Body of pancreas (tissue), 4 donors: ENCODE measurements at places on chromosomes 1 and 21.

DNA sequence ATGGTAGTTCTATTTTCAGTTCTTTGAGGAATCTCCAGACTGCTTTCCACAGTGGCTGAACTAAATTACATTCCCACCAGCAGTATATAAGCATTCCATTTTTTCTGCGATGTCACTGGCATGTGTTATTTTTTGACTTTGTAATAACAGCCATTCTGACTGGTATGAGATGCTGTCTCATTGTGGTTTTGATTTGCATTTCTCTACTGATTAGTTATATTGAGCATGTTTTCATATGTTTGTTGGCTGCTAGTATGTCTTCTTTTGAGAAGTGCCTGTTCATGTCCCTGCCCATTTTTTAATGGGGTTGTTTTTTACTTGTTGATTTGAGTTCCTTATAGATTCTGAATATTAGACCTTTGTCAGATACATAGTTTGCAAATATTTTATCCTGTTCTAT is 87.9 kb downstream of the RPS6KC1 start:
- DNase-seq: no peak

GRCh38 chr1:247370786-247371732 is 39.4 kb upstream of the ZNF496 start:
- peak; percentile 18 for DNase-seq

DNA sequence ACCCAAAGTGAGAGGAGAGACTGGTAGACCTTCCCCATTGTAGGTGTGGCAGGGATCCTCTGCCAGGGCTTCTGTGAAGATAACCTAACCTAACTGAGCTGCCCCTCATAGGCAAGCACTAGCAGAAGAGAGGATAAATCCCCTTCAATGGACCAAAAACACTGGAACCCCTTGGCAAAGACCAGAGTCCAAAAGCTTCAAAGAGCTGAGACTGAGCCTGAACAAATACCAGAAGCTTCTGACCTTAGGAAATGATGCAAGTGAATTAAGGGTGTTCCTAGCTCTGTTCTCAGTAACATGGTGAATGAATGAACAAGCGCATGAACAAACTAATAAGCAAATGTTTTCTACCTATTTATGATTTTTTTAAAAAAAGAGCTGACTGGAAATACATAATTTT is 123.2 kb downstream of the RRAGC start:
- no peak for DNase-seq

DNA sequence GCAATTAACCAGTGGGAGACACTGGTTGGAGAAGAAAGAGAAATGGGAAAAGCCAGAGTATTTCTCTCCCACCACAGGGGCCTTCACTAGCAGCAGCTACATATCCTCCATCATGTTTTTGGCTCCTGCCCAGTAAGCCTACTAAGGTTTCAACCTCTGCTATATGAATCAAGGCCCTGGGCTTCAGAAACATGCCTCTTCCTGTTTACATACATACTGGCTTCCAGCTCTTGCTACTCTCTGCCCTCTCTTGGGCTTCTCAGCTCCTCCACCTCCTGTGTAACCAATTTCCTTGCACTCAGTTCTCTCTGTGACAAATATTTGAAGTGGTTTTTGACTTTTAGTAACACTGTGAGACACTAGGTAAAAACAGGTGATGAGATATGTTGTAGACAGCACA is 80.8 kb downstream of the LRRC7 start:
- DNase-seq: no peak

GRCh38 chr1:41417335-41417682 is 56.1 kb downstream of the FOXO6 start:
- DNase-seq: no peak
